ENCODE measurements at places on chromosomes 2 and 18. TPM values are rescaled to one million over a fixed set of nuclear protein-coding genes. Genes with fewer than 3 reads are reported as not detected.

DNA sequence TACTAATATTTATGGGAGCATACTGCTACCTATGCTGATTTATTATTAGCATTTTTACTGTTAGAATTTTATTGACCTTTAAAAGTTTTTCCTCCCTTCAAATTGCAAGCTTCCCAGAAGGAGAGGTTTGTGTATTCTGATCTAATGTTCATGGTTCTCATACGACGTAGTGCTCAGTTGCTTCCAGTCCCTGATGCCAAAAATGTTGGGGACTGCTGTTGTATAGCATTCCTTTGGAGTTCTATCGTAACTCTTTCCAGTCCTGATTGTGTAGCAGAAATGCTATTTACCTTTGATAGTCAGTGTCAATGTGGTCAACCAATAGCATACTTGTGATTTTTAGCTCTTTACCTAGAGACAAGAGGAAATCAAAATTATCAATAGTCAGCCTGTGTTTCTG lies 69.5 kb upstream of the ZSWIM2 start:
- DNase-seq: no peak

The OSBPL6 gene
- total RNA-seq: 1.9 TPM

DNA sequence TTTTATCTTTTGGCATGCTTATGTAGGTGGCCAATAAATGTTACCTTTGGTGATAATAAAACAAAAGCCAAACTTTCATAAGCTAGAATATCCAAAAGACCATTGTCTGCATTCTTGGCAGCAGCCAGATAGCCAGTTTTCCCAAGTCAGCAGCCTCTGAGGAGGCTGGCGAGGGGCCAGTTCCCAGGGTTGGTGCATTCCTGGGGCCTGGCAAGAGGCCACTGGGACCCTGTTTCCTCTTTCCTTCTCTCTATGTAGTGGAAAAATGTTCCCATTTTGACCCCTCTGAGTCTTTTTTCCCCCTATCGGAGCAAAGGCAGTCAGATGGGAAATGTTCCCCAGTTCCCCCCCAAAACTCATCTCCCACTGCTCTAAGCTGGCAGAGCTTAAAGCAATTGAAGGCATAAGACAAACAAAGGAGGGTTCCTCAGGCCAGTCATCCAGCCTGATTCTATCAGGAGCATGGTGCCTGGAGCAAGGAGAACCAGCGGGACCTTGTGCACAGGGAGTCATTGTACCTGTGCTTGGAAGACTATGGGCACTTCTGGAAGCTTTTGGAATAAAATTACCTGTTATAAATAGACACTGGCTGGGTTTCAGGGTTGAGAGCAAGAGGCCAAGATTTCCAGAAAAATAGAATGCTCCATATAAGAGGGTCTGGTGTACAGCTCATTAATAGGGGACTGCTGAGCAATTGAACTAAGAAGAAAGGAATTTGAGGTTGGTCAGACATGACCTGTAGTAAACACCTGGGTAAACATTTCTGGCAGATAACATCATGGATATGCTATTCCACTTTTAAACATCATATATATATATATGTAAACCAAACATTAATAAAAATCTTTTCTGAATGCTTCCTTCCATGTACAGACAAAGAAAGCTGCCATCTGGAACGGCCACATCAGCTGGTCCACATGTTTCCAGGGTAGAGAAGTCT lies 63.4 kb downstream of the NCKAP5 start:
- no peak for DNase-seq

DNA sequence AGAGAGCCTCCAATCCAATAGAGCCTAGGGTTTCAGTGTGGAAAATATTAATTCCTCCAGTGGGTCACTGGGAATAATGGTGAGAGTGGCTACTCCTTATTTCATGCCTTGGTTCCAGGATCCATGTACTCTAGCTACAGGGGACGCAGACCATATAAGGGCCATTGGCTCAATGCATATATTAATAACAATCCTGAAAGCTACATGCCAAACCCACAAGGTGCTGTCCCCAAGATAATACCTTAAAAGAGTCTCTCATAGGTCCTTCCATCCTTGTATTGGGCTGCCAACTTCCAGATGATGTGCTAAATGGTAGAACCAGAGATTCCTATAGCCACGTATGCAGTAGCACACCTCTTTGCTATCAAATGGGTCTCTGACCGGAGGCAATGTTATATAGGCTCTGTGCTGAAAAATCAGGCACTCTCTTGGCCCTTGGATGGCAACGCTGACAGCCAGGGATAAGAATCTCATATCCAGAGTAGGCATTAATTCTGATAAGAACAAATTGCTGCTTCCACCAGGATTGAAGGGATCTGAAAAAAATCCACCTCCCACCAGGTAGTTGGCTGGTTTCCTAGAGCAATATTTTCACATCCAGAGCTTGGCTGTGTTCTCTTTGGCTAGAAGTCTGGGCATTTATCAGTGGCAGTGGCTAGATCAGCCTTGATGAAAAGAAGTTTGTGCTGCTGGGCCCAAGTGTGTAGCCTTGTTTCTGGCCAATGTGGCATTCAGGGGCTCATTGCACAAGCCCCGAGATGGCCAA lies 218.1 kb upstream of the MGAT5 start:
- no peak for DNase-seq

DNA sequence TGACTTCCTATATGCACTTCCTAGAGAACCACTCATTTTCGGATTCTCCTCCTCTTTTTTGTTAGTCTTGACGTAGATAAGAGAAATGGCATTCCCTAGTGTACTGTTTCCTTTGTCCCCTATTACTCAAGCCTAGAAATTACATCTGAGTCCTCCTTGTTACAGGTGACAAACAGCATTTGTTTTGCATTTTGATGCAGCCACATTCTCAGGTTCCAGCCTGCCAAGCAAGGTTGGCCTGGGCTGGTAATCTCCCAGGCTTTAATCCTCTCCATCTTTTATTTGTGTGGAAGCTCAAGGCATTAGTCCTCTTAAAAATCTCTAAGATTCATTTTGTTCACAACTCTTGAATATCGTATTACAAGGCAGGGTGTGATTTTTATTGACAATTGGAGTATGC lies 318.0 kb upstream of the NRP2 start:
- no peak for DNase-seq

The C2orf78 gene
- total RNA-seq: not detected

The MTA3 gene
- 62.3 TPM for total RNA-seq

GRCh38 chr2:207167099-207167923 lies 1.6 kb upstream of the KLF7 start:
- no peak for DNase-seq

The STPG4 gene
- not detected for total RNA-seq

GRCh38 chr2:231348173-231348572 lies 47.3 kb upstream of the B3GNT7 start:
- no peak for DNase-seq

The SP140 gene
- total RNA-seq: 1.8 TPM

DNA sequence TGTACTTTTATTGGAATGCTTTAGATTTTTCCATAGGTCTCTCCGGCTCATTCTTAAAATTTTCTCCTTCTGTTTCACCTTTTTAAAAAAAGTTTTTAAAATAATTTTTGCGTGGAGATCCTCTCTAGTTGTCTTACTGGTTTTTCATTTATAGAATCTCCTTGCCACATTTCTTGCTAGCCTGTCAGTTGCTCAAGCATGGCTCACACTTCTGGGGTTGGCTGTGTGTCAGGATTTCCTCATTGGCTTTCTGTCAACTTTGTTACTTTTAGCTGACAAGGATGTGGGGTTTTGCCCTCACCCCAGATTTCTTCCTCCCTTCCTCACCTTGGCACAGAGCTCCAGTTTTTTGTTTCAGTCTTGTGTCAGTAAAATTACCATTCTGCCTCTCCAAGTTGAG lies 124.6 kb downstream of the ZNF407 start:
- no peak for DNase-seq

DNA sequence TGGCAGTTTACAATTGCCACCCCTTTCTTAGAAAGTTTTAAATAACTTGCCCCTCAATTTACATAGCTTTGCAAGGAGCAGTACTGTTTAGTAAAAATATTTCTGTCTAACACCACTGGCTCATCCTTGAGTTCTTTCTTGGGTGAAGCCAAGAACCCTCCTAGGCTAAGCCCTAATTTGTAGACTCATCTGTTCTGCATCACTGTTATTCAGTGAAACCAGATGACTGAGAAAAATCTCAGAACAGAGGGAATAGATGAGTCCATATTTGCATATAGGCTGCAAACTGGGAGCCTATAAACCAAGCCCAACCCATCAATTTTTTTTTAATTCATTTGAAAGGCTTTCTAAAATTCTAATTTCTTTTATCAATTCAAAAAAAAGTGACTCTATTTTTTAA lies 161.4 kb upstream of the TFPI start:
- DNase-seq: no peak

DNA sequence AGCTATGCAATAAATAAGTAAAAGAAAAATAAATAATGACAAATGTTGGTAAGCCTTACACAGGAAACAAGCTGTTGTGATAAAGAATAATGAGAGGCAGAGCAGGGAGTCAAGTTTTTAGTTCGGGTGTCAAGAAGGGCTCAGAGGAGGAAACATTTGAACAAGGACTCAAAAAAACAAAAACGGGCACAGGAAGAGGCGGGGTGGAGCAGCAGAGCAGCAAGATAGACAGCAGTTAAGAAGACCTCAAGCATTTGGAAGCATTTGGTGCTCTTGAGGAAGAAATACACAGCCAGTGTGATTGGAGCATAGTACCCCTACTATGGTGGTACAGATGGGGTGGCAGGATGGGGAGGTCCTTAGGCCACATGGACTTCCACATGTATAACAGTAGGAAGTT lies 2.8 kb downstream of the TMEM169 start:
- DNase-seq: no peak

DNA sequence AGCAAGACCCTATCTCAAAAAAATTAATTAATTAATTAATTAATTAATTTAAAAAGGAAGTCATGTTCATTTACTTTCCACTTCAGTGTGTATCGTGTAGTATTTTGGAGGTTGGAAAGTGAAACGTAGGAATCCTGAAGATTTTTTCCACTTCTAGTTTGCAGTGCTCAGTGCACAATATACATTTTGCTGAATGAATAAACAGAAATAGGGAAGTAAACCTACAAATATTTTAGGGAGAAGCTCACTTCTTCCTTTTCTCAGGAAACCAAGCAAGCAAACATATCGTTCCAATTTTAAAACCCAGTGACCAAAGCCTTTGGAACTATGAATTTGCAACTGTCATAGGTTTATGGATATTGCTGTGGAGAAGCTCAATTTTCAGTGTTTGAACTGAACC lies 27.8 kb downstream of the SLC14A1 start:
- DNase-seq: no peak

GRCh38 chr2:67013821-67014220 lies 383.3 kb upstream of the ETAA1 start:
- DNase-seq: no peak

DNA sequence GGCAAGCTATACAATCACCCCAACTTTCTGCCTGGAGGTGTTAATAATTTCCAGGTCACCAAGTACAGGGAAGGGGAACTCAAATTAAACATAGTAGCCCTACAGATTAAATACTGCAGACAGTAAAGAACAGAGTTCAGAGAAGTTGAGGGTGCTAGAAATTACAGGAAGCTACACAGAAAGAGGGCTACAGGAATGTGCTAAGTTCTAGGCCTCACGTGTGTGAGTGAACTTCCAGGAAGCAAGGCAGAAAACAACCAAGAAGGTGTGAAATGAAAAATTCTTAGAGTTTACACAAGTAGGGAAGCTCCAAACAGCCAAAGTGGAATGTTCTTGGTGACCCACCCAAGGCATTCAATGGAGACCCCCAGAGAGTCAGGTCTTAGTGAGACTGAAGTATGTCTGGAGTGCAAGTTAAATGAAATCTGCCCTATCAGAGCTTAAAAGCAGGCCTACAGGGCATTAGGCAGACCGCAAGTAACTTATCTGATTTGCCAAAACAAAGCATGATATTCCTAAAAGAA lies 58.1 kb upstream of the RNU4ATAC start:
- no peak for DNase-seq

DNA sequence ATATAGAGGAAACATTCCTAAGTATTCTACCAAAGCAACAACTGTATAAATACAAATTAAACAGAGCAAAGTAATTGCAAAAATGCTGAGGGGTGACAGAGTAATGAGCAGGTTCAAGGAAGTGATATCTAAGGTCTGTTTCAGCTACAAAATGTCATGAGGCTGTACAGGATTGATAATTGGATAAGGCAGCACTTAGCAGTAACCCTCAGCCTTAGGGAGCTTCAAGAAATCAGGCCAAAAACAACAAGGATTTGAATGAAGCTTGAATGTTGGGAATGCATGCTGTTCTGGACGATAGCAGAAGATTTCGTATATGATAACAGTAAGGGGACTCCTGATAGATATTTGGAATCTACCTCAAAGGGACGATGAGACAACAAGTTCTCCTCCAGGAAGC lies 142.0 kb upstream of the MMADHC start:
- no peak for DNase-seq

DNA sequence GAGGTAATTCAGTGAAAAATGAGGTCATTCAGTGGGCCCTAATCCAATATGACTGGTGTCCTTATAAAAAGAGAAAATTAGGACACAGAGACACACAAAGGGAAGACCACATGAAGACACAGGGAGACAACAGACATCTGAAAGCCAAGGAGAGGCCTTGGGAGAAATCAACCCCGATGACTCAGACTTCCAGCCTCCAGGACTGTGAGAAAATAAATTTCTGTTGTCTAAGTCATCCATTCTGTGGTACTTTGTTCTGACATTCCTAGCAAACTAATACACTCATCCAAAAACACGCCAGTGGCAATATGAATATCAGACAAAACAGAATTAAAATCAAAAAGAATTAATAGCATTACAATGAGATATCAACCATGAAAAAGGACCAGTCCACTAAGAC lies 303.7 kb downstream of the SS18 start:
- DNase-seq: no peak

The HOXD1 gene
- total RNA-seq: 0.90 TPM

The PJVK gene
- total RNA-seq: 10.9 TPM

GRCh38 chr2:63662028-63662804 lies 73.5 kb downstream of the MDH1 start:
- no peak for DNase-seq

DNA sequence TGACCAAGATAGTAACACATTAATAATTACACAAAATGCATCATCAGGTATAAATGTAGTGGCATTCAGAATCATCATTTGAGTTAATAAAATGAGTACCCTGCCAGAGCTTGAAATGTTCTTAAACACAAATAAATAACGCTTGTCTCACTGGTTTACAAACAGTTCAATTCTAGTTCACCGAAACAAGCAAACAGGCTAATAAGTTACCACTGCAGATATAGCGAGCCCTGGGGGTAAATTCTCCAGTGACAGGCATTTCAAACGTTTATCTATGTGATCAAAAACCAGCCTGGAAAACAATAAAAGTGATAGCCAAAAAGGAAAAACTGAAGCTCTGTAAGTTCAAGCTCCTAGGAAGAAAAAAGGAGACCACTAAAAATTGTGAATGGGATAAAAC lies 152.6 kb downstream of the THADA start:
- no peak for DNase-seq

The TRAF3IP1 gene
- total RNA-seq: 9.6 TPM

DNA sequence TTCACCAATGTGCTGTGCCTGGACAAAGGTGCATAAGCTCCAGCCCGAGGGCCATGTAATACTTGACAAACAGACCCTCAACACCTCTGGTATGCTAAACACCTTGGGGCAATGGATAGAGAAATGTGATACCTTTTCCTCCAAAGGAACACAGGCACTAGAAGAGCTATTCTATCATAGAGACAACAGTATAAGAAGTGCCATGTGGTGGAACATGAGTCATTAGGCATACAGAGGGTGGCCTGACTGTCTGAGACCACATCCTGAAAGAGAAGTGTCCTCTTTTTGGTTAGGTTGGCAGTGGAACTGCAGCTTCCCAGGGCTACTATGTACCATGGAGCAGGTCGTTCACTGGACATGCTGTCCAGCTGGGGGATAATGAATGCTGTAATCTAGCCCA lies 153.9 kb downstream of the INSIG2 start:
- no peak for DNase-seq

GRCh38 chr2:66041902-66042657 lies 392.8 kb upstream of the MEIS1 start:
- no peak for DNase-seq

- no peak for DNase-seq
Measured at GRCh38 chr2:46167924-46168323, 129.3 kb upstream of the EPAS1 start.

Data from urinary bladder (tissue), 4 donors.